Activated CD4-positive, alpha-beta T cell treated with anti-CD3 and anti-CD28 coated beads, Interleukin-2, amount 50 U/mL, for 24 hours (primary cell): ENCODE measurements at places on chromosomes 16 and 17.

DNA sequence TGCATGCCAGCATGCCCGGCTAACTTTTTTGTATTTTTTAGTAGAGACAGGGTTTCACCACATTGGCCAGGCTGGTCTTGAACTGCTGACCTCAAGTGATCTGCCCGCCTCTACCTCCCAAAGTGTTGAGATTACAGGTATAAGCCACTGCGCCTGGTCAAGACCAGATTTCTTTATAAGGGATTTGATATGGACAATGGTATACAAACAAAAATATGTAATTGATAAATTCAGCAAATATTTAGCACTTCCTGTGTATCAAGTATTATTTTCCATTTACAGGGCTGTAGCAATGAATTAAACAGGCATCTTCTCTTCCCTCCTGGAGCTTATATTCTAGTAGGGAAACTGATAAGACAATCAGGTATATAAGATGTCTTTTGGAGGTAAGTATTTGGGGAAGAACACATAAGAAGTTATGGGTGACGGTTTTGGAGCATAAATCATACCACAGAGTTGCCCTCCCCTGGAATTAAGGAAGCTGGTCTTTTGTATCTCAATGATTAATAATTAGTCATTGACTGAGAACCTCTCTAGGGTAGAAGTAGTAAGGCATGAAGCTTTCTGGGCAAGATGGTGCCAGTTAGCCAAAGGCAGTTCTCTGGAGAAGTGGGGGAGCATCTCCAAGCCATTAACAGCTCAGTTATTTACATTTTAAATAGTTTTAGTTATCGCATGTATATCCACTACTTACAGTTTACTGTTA lies 35.8 kb downstream of the TANC2 start:
- DNase-seq, result no peak

DNA sequence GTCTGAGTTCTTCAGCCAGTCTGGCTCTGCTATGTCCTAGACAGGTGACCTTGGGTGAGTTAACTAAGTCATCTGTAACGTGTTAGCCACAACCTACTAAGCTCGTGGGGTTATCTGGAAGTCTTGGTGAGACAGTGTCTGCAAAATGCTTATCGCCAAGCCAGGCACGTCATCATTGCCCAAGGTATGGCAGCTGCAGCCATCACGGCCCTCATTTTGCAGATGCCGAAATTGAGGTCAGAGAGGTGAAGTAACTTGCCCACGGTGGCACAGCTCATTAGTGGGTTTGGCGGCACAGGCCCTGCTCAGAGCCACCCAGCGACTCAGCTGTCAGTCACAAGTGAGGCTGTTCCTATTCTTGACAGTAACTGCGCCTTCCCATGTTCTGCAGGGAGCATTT lies 79.8 kb downstream of the CMIP start:
- DNase-seq, result no peak

GRCh38 chr17:2239170-2239551 lies 64.4 kb downstream of the SMG6 start:
- no peak for DNase-seq

DNA sequence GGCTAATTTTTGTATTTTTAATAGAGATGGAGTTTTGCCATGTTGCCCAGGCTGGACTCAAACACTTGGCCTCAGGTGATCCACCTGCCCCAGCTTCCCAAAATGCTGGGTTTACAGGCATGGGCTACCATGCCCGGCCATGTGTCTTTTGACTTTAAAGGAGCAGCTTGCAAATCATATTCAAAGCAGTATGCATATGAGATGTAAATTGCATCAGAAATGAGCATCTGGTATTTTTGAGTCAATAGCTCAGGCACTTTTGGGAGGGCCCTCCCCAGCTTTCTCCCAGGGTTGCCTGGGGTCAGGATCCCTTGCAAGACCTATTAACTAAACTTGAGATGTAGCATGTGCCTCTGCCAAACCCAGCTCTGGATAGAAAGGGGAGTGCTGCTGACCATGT lies 21.5 kb downstream of the EPOP start:
- DNase-seq, result no peak

GRCh38 chr16:779561-779960 lies 8.6 kb downstream of the RPUSD1 start:
- DNase-seq, result no peak

DNA sequence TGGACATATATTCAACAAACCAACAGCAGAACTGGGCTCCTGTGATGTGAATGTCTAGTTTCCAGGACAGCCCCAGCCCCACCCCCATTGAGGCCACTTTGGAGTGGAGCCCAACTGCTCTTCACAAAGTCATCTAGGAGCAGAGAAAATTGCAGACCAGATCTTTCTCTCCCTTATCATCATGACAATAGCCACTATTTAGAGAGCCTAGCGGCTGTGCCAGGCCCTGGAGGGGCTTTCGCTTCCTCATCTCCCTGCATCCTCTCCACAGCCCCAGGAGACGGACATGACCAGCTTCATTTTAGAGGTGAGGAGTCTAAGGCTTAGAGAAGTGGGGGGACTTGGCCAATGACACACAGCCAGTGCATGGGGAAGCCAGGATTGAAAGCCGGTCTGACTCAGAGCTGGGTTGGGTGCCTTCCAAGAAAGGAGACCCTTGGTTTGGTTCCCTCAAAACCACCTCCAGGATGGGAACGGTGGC lies 1.4 kb downstream of the PRSS8 start:
- no peak for DNase-seq

GRCh38 chr16:1991948-1992703 lies 2.4 kb downstream of the SYNGR3 start:
- DNase-seq, result peak; percentile 97

- DNase-seq, result no peak
Observed at GRCh38 chr17:51888816-51889215, 269.7 kb downstream of the CA10 start.

- no peak for DNase-seq
Observed at GRCh38 chr16:27226976-27227705, 23.8 kb downstream of the KDM8 start.

DNA sequence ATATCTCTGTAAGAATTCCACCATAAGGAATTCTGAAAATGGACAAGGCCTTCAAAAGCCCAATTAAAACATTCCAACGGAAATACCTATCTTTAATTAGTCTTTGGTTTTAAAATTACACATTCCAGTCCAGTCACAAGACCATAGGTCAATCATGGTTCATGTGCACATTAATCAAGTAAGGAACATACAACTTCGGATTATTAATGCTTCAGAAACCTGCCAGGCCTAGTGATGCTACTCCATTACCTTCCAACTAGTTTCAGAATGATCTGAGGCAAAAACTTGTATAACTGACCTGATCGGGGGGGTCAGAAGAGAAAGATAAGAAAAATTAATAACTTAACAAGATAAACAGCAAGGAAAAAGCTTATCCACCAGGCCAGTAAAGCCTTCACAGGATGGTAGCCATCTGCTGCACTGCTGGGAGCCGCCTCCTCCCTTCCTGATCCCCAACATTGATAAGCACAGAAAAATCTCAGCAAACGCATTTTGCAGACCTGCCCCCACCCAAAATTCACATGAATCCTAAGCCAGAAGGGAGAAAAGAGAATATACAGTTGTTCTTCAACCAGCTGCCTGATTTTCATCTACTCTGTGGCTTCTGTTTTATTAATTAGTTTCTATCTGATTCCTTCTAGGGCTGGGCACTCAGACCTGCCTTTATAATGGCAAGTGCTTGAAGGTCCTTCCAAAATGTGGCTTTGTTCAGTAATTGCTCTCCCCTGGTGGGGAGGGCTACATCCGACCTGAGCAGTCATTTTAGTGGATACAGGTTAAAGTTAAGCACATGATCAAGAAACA lies 6.0 kb downstream of the SDR42E1 start:
- no peak for DNase-seq

- DNase-seq, result no peak
Observed at GRCh38 chr16:81664153-81664552, 114.9 kb upstream of the PLCG2 start.

GRCh38 chr16:57689762-57690558 lies 4.6 kb upstream of the DRC7 start:
- DNase-seq, result no peak

- no peak for DNase-seq
Observed at GRCh38 chr16:1497014-1497598, 3.9 kb downstream of the TELO2 start.

DNA sequence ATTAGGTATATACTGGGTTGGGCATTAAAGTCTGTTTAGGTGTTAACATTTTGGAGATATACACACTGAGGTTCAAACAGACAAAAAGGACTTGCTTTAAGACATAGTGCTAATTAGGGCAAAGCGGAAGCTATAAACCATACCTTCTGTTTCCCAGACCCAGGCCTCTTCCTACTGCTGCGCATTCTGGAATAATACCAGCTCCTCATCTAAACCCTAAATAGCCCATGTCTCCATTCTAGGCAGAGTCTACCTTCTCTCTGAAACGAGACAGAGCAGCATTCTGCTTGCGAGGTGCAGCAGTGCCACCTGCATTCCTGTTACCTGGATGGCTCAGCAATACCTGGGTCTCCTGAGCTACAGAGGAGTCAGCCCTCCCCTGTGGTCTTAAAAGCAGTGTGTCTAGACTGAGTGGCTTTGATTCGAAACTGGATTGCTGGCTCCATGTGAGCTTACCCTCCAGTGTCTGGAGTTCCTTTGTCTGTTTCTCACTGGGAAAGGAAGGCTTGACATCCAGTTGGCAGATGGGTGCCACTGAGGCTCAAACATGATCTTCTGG lies 6.4 kb downstream of the YPEL2 start:
- no peak for DNase-seq

GRCh38 chr16:88358023-88358420 lies 24.7 kb upstream of the ZNF469 start:
- no peak for DNase-seq

DNA sequence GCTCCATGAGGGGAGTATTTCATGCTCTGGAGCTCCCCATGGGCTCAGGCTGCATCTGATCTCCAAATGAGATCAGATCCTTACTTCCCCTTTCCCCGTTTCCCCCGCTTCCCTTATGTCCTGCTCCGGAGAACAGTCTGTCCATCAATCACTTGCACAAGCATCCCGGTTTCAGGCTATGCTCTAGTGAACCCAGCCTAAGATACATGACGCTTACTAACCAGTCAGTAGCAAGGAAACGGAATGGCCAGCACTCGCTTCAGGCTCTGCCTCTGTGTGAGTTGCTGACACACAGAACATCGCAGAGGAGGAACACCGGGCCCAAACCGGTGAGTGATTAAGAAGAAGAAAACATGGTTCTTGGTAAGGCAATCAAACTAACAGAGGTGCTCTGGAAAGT lies 9.4 kb upstream of the ATP5MC1 start:
- no peak for DNase-seq

- no peak for DNase-seq
Observed at GRCh38 chr17:57136355-57136754, 51.3 kb downstream of the AKAP1 start.

DNA sequence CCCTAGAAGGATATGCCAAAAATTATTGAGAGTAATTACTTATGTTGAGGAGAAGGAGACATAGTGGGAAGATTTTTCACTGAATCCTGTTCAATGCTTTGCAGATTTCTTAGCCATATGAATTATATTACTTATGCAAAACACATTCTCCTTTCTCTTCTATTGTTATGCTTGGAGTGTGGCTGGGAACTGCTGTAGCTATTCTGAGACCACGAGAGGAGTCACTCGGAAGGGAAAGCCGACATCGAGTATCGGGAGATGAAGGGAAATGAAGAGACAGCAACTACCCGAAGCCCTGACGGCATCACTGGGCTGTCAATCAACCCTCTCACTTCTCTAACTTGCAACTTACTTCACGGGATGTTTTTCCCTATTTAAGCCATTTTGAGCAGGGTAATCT lies 39.6 kb downstream of the STX8 start:
- DNase-seq, result no peak

DNA sequence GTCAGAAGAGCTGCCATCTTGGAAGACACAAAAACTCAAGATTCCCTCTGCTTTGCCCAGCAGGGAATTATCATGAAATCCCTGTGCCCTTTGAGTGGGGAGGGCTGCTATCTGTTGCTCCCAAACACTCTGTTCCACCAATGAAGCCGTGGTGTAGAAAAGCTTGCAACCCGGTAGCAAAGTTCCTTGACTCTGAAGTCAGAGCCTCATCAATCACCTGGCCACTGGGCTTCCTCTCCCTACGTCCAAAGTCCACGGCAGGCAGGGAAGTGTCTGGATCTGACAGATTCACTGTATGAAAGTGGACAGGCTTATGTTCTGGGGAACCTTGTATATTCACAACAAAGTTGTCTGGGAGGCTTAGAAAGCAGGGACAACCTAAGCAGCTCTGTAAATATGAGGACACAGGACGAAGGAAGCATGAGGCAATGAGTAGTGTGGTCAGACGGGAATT lies 343.3 kb downstream of the SLC39A11 start:
- DNase-seq, result no peak

DNA sequence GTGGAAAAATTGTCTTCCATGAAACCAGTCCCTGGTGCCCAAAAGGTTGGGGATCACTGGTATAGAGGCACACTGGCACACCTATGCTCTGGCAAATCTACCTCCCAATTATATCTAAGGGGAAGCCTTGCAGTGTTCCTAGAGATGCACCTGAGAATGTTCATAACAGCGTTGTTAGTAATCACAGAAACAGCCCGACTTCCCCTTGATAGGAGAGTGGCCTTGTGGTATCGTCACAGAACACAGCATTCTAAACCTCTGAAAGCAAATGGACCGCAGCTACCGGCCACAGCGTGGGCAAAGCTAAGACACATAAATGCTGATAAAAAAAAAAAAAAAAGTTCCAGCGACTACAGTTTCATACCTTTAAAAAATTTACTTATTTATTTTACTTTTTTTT lies 39.1 kb upstream of the ADGRG1 start:
- no peak for DNase-seq

DNA sequence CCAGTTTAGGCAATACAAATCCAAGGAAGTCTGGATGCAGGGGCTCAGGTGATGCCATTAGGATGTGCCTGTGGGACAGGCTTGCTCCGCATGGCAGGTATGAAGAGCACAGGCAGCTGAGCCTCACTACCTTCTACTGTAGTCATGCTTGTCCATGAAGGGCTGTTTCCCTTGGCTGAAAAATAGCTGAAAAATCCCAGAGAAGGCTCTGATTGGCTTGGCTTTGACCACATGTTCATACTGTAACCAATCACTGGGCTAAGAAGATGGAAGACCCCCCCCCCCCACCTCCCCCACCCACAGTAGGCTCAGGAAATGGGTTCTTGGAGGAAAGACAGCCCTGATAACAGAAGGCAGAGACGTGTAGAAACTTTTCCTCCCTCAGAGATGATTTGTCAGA lies 66.5 kb upstream of the LGALS9 start:
- no peak for DNase-seq

GRCh38 chr16:76970087-76970744 lies 220.8 kb upstream of the MON1B start:
- no peak for DNase-seq
